ENCODE measurements at places on chromosomes 1 and 21.

DNA sequence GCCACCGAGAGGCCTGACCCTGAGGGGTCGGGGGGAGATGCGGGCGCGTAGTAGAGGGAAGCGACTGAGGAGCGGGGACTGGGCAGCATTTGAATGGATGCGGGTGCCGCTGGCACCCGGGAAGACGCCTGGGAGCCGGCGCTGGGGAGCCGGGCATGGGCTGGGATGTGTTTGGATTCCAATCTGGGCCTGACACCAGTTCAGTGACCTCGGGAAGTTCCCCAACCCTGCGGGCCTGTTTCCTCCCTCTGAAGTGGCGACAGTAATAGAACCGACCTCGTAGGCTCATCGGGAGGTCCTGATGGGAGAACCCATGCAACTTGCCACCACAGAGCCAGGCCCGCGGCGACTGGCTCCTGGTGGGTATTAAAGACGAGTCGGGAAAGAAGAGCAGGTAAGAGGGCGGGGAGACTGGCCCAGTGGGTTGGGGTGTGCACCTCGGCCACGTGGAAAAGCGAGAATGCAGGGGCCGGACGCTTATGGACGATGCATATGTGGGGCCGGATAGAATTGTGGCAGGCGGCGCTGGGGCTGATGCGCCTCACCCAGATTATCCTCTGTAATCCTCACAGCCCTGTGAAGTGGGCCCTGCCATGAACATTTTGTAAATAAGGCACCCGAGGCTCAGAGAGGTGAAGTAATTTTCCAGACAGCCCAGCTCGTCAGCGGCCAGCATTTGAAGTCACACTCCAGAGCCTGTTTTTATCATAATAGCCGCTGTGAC is 105.8 kb downstream of the SLC16A1 start:
- DNase-seq, result no peak

DNA sequence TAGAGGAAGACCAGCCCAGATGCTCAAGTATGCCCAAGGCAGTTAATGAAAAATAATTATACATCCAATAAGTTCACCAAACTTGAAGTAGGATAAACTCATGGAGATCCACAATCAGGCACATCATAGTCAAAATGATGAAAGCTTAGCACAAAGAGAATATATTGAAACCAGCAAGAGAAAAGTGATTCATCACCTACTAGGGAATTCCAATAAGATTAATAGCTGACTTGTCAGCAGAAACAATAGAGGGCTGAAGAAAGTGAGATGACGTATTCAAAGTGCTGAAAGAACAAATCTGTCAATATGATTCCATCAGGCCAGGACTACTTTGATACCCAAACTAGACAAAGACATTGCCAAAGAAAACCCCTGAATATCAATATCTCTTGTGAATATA is 251.7 kb upstream of the BEND5 start:
- DNase-seq, result no peak

- no peak for DNase-seq
Measured at GRCh38 chr1:32729254-32730046, 26.9 kb upstream of the SYNC start.

DNA sequence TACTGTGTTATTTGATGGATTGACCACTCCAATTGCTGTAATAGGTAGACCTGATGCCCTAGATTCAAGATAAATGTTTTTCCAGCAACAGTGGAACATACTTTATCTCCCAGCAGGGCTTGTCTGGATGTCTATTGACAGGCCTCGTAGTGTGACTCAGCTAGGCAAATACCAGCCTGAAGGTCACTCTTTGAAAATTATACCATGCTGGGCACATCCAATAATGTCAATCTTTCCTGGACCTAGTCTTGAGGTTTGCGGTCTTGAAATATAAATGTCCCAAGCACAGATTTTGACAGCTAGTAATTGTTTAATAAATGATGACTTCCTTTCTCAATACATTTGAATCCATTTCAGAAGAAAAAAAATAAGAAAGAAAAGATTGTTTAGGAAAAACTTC is 1138.0 kb upstream of the TMPRSS15 start:
- no peak for DNase-seq

DNA sequence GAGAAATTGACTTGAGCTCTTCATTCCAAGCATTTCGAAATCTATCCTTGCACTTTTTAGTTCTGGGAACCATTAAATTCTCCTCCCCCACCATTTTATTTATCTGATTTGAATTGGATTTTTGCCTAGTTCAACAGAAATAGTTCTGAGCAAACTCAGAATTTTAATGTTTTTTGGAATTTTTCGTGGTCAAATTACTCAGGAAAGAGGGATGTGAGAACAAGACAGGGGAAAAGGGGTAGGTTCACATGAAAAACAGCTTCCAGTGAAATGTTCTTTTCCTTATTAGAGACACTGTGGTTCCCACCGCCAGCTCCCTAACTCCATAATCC is 5.7 kb upstream of the ZNF697 start:
- DNase-seq, result peak; percentile 15

DNA sequence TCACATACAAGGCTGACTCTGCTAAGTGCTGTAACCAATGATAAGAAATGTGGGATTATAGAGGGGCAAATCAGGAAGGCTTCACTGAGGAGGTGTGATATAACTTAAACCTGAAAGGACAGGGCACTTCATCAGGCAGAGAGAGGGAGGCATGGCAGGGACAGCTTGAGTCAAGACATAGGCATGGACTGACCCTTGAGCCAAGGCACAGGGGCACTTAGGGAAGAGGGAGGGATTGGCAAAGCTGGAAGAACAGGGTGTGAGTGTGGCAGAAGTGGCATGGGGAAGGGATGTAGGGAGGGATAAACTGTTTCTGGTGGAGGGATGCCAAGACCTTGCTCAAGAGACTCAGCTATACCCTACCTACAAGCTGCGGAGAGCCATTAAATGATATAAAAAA is 81.3 kb downstream of the PLXNA2 start:
- DNase-seq, result no peak

GRCh38 chr1:67433837-67434236 is 3.6 kb upstream of the SERBP1 start:
- DNase-seq, result no peak

GRCh38 chr1:115314765-115315164 is 23.3 kb downstream of the NGF start:
- peak; percentile 85 for DNase-seq

Data from astrocyte of the spinal cord (primary cell).